Fibroblast of skin of back (primary cell): ENCODE measurements at places on chromosomes 12 and 14.

DNA sequence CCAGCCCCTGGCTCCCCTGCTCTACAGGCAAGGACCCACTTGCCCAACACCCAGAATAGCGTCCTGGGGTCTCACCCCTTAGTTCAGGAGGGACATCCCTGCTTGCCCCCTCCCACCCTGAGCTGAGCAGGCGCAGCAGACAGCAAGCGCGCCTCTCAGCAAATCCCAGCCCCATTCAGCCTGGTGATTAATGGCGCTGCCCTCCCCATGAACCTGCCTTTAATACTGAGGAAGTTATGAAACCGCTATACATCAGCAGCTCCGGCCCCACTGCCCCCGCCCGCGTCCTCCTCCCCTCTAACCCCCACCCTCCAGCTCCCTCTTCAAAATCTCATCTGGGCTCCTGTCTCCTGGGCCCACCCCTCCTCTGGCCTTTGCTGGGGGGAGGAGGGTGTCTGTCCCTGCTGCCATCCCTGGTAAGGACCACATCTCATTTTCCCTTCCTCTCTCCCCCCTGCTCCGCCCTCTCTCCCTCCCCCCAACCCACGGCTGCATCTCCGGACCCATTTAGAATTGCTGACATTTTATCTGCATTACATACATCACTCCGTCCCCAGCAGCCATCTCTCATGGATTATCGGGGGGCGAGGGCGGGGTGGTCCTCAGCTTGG, 7.1 kb upstream of the SMUG1 start:
- peak; percentile 48 for DNase-seq

GRCh38 chr14:69816216-69816615, 19.2 kb upstream of the SLC10A1 start:
- no peak for DNase-seq

DNA sequence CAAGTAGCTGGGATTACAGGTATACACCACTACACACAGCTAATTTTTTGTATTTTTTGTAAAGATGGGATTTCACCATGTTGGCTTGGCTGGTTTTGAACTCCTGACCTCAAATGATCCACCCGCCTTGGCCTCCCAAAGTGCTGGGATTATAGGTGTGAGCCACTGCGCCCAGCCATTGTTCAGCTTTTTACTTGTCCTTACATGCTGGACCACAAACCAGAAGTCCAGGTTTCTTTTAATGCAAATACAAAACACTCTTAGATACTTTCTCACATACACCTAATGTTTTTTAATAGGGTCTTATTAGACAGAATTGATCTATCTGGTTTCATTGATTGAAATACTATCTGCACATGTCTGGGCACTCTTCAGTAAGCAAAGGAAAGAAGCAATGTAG, 40.5 kb downstream of the BTG1 start:
- DNase-seq: no peak

DNA sequence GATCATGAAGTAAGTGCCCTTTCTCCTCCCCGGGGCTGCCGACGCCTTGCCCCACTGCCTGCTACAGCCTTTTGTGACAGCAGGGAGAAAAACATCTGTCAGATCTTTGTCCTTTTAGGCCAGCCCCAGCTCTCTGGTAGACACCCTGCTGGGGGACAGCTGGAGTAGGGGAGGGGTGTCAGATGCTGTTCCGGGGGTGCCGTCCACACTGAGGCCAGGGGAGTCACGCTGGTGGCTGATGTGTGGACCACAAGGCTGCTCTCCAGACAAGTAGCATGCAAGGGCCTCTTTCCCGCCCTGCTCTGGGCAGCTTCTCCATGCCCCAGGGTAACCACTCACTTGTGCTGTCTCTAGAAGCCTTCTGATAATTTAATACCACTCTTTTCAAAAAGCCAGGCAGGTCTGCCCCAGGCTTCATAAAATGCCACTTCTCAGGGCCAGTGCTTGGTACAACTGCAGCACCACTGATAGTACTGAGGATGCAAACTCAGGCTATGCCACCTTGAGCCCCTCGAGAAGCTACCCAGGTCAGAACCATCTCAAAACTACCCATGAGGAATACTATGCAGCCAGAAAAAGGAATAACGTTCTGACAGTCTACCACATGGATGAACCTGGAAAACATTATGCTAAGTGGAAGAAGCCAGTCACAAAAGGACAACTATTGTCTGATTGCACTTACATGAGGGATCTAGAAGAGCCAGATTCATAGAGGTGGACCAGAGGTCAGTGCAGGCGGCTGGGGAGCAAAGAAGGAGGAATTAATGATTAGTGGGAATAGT, 66.0 kb upstream of the RIN3 start:
- DNase-seq: no peak

- DNase-seq: peak; percentile 9
These were observed 903 bp downstream of the PARPBP start for GRCh38 chr12:102120886-102121285.

DNA sequence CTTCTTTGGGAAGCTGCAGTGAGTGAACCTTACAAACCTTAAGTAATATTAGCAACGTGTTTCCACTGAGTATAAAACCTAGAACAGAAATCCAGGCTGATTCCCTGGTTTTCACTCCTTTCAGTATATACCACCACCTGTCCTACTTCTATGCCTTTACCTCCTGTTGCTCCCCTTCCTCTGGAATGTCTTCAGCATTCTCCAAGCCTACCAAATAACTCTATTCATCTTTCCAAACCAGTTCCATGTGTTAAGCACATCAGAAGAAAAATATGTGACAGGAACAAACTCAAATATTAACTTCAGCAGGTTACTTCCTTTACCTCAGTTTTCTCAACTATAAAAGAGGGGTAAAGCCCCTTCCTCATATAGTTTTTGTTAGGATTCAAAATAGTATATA, 39.8 kb downstream of the LIMA1 start:
- no peak for DNase-seq

DNA sequence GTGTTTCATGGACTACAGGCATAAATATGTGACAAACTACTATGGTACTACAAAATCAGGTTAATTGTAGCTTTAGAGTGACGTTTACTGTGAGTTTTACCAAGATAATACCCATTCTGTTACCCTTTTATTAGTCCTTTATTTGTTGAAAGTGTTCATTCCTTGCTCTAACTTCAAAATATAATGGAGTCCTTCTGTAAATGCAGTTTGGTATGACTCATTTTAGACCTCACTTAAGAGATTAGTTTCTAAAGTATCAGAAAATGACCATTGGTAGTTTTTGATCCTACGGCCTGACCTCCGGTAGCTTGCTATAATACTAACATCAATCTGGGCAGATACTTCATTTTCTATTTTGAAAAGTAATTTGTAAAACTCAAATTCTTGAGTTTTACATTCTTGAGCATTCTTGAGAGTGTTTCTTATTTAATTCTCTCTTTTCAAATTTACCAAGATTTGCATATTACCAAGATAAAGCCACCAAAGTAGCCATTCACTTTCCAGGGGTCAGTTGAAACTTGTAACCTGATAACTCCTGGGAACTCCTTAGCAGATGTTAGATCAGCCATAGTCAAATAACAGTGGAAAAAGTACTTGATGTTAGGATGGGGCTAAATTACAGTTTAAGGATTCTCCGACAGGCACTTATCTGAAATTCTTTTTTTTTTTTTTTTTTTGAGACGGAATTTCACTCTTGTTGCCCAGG, 4.2 kb downstream of the HSPA2 start:
- no peak for DNase-seq

- no peak for DNase-seq
These were observed 51.1 kb upstream of the RPH3A start for GRCh38 chr12:112740387-112740934.

- peak; percentile 69 for DNase-seq
These were observed 2.8 kb upstream of the HOXC8 start for GRCh38 chr12:54005853-54006558.

- DNase-seq: no peak
These were observed 333.8 kb downstream of the KCNH5 start for GRCh38 chr14:62711351-62712023.

- DNase-seq: peak; percentile 43
These were observed 42.8 kb upstream of the CMKLR1 start for GRCh38 chr12:108381787-108382436.

DNA sequence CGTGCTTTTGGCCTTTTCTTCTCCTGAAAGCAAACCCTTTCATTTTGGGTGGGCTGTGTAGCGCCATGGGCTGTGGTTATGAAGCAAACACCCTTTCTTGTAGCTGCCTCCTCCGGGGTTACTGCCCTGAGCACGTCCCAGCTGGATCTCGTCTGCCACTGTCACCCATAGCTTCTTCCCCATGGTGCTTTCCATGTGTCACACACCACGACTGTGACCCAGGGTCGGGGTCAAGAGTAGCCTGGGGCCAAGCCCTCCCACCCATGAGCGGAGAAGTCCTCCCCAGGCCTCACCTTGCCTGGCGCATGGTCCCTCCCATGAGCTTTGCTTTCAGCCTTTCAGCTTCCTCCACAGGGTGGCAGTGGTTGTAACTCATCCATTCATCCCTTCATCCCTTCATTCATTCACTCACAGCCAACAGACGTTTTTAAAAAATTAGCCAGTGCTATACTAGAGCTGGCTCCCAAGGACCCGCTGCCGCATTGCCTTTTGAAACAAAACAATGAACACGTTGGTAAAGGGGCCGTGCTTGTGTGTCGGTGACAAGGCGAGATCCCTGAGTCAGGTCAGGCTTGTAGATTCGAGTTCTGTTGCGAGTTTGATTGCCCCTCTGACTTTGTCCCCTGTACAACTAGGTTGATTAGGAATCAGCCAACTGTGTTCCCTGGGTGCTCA, 29.5 kb downstream of the MEG3 start:
- DNase-seq: no peak

DNA sequence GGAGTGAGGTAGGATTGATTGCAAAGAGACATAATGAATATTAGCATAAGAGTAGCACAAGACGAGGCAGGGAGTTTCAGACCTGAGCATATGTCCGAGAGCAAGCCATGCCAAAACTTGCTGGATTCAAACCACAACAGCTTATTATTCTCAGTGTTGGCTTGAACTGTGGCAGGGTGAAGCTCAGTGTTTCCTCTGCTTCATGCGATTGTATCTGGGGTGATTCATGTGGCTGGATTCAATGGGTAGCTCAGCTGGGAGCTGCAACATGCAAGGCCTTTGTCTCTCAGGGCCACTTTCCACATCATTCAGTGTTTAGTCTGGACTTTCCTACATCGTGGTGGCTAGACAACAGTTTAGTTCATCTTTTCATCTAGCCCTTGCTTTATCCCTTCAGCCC, 22.1 kb upstream of the E2F7 start:
- DNase-seq: peak; percentile 81

GRCh38 chr12:27333403-27334009, 870 bp downstream of the BMAL2 start:
- DNase-seq: no peak

GRCh38 chr14:67764496-67764895, 51.9 kb downstream of the ZFYVE26 start:
- DNase-seq: no peak

GRCh38 chr14:22646570-22647254, 2.6 kb upstream of the OR6J1 start:
- DNase-seq: peak; percentile 82

DNA sequence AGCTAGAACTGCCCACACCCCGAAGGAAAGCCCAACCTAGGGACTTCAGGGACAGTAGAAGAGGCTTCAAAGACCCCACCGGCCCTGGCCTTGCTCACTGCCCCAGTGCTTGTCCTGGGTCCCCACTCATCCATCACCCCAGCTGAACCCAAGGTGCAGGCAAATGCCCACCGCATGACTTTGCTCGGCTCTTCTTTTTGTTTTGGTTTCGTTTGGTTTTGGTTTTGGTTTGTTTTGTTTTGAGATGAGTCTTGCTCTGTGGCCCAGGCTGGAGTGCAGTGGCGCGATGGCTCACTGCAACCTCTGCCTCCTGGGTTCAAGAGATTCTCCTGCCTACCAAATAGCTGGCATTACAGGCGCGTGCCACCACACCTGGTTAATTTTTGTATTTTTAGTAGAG, 9.0 kb downstream of the CCDC85C start:
- no peak for DNase-seq

DNA sequence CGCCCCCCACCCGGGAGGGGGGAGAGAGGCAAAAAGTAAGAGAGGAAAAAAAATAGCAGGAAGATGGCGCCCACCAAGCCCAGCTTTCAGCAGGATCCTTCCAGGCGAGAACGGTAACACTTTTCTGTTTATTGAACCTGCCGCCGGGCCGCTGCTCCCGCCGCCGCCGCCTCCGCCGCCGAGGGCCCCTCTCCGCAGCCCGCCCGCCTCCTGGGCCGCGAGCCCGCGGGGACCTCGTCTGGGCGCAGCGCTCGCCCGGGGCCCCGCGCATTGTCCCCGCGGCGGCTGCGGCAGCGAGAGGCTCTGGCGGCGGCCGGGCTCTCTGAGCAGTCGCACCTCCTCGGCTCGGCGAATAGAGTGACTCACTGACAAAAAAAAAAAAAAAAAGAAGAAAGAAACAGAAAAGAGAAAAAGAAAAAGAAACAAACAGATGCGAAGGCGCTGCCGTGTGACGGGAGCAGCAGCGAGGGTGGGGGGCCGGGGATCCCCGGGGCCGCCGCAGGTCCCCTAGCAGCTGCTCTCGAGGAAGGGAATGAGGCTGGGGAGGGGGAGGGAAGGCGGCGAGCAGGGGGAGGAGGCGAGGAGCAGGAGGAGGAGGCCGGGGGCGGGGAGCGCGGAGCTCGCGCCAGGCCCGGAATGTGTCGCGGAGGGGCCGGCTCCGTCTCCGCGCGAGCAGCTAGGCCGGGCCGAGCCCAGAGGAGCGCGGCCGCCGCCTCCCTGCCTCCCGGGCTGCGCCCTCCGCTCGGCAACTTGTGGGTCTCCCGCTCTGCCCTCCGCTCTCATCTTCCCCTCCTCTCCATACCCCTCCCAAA, 781 bp downstream of the NPAS3 start:
- peak; percentile 80 for DNase-seq

DNA sequence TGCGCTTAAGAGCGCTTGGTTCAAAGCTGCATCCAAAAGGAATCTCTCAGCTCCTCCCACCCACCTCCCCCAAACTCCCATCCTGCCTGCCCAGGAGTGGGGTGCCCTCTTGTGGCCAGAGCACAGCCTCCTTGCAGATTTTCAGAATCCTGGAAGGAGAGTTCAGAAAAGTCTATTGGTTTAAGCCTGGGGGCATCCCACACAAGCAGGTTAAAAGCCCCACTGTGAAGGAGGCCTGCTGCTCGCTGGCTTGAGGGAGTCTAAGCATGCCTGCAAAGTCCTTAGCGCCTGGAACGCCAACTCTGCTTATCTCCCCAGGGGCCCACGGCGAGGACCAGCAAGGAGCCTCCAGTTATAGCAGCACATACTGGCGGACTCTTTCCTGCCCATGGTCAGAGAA, 297.1 kb downstream of the KSR2 start:
- DNase-seq: peak; percentile 57

DNA sequence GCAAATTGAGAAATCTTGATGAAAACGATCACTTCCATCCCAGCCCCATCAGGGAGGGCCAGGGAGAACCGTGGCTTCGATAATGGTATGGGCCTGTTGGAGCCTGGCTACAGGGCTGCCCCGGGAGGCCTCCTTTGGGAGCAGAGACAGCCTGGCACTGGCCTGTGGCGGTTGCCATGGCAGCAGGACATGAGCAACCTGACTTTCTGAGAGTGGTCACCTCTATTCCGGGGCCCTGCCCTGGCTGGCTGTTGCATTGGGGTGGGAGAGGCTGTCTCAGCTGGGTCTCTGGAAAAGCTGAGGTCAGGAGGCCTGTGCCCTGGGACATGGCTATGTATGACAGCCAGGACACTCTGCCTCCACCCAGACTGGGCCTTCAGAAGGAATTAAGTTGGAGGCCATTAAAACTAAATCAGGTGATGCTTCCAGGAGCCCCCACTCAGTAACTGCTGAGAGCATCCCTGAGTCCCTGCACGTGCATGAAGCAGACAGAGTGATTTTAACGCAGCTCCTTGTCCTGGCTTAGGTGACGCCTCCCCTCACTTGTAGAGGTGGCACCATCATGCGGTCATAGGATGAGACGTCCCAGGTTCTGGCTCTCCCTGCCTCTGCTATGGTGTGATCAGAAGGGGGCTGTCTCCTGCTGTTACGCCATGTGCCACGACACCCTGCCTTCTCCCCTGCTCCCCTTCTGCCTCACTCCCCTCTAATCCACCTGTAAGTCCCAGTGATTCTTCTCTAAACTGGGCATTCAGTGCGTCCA, 126.3 kb downstream of the SLC25A47 start:
- DNase-seq: no peak
